ENCODE measurements at places on chromosomes 5 and 9. TPM values are rescaled to one million over a fixed set of nuclear protein-coding genes. Genes with fewer than 3 reads are reported as not detected.

ICE1 gene
- total RNA-seq = 30.5 TPM

- peak; percentile 79 for DNase-seq
Observed at GRCh38 chr5:143536364-143536763, 132.9 kb upstream of the NR3C1 start.

- DNase-seq = no peak
Observed at GRCh38 chr5:37090781-37091180, 158.4 kb downstream of the CPLANE1 start.

DNA sequence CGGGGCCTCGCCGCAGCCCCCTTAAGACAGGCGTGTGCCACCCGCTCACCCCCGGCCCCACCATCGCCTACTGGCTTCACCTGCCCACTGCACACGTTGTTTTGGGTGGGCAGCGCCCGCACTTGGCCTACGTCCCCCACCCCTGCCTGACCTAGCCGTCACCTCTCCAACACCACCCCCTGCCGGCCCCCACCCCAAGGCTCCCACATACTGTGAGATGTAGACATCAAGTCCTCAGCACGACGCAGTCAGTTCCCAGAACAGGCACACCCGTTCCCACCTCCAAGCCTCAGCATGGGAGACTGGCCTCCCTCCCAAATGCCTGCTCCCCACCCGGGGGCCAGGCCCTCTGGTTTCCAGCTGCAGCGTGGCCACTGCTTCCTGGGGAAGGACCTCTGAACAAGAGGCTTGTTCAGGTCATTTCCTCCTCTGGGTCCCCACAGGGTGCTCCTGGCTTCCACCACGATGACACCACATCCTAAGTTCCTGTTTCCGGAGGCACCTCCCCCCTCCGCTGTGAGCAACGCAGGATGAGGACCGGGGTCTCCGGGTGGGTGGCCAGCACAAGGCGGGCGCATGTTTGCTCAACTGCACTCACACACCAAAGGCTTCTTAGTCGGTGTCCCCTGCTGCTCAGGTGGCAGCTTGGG lies 11.3 kb downstream of the DBN1 start:
- DNase-seq = no peak

GRCh38 chr9:131578021-131578420 lies 32.7 kb downstream of the PRRT1B start:
- DNase-seq = no peak
